ENCODE measurements at places on chromosomes 11 and 22.
A peak's percentile ranks its signal among the peaks of the same experiment; 100 is the strongest.

DNA sequence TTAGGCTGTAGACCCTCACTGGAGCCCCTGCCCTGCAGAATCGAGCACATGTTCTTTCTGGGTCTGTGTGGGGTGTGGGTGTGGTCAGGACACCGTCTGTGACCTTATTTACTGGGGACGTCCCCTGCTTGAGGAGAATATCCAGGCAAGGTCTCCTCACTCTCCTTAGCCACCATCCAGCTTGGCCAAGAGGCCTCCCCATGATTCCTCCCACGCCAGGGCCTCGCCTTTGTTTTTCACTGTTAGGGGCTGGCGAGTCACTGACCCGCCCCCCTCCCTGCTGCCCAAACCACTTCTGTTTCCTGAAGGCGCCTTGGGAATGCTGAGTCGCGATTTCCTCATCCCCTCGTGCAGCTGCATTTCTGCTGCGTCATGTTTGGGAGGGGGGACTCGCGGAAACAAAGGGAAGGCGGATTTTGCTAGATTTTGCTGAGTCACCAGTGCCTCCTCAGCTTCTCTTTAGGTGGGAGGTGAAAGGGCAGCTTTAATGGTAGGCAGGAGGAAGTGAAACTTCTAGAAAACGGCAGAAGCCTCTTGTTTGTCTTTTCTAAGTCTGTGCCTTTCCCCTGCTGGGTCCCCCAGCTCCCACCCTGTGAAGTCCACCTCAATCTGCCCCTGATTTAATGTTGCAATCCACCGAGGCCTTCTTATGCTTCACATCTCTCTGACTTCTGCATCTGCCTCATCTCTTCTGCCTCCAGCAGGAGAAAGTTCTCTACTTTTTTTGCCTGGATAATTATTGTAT, 4.0 kb upstream of the HMOX1 start:
- peak; percentile 85 for DNase-seq

DNA sequence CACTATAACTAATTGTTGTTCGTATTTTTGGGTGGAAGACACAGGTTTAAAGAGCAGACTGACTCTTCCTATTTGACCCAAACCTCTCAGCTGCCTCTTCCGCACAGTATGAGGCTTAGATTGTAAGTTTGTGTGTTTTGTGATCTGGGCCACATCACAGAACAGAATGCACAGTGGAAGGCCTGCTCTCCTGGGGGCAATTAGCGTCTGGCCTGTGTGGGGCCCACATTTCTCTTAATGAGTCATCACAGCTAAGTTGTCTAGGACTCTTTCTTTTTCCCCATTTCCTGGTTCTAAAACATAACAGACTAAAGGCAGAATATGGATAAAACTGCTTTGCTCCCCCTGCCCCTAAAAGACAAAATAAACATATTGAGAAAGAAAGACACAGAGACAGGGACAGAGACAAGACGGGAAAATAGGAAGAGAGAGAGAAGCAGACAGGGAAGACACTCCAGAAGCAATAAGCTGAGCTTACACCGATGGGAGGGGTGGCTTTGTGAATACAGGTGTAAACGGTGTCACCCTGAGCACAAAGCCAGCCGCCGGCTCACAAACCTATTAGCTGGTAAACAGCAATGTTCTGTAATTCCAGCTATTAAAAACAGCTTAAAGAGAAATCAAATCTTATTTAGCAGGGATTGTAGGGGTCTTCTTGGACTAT, 127.4 kb upstream of the OPCML start:
- peak; percentile 54 for DNase-seq

- no peak for DNase-seq
Observed at GRCh38 chr22:36733271-36733670, 29.7 kb upstream of the CACNG2 start.

- DNase-seq, result no peak
Observed at GRCh38 chr22:44822534-44822933, 70.2 kb downstream of the ARHGAP8 start.

DNA sequence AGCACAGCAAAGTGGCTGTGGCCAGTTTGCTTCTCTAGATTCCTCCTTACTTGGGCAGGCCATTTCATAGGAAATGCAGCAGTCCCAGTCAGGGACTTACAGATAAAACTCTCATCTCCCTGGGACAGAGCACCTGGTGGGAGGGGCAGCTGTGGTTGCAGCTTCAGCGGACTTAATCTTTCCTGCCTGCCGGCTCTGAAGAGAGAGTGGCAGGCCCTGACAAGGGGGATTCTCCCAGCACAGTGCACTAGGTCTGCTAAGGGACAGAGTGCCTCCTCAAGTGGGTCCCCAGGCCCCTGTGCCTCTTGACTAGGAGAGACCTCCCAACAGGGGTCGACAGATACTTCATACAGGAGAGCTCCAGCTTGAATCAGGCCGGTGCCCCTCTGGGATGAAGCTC, 1649.1 kb downstream of the LRRC4C start:
- no peak for DNase-seq

DNA sequence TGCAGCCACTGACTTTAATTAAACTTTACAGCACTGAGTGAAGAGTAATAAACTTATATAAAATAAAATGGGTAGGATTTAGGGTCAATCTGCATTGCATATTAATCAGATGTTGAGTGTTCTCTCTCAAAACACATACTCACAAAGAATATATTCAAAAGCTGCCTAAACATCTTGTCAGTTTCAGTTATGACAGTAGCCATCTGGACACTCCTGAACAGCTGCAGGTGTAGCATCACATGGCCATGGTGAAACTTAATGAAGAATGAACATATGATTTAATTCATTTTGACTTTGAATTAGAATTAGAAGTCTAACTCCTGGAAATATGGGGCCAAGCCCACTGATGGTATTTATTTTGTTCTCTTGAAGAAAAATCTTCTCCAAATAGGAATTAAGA, 684.3 kb upstream of the RAG2 start:
- DNase-seq, result no peak

- DNase-seq, result no peak
Observed at GRCh38 chr11:26142891-26143290, 189.0 kb upstream of the ANO3 start.

- no peak for DNase-seq
Observed at GRCh38 chr11:15499674-15500073, 385.0 kb downstream of the INSC start.

DNA sequence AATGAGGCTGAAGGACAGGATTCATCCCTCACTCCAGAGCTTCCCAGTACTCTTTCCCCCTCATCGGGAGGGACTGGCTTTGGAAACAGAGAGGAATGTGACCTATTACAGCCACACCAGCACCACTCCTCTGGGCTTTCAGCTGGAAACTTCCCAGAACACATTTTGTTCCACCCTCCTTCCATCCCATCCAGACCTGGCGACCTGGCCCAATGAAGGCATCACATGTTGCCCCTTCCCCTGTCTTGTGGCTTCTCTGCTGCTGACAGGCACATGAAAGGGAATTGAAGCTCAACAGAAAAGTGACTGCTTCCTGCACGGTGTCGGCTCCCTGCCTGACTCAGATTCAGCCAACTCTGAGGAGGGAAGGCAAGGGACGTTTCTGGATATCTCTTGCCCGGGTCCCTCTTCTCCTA, 19.1 kb downstream of the IRAG1 start:
- no peak for DNase-seq

DNA sequence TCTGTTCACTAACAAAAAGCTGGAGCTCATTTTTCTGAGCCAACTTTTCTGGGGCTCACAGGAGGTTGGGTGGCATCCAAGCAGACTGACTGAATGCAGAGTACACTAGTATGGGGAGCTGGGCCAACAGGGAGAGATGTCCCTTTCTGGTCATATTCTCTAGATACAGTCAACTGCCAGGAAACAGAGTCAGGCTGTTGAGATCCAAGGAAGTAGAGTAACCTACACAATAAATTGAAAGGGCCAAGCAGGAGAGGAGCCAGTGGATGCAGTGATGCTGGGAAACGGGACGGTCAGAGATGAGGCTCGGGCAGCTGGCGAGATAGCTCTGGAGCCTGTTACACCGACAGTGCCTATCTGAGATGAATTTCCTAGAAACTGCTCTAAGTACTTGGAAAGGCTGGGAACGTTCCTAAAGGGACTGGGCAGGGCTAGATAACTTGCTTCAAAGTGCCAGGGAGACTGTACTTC, 71.1 kb downstream of the LARGE2 start:
- no peak for DNase-seq

- DNase-seq, result no peak
Observed at GRCh38 chr22:41184679-41185078, 20.4 kb upstream of the L3MBTL2 start.

- no peak for DNase-seq
Observed at GRCh38 chr11:47854667-47855066, 6.5 kb upstream of the NUP160 start.

DNA sequence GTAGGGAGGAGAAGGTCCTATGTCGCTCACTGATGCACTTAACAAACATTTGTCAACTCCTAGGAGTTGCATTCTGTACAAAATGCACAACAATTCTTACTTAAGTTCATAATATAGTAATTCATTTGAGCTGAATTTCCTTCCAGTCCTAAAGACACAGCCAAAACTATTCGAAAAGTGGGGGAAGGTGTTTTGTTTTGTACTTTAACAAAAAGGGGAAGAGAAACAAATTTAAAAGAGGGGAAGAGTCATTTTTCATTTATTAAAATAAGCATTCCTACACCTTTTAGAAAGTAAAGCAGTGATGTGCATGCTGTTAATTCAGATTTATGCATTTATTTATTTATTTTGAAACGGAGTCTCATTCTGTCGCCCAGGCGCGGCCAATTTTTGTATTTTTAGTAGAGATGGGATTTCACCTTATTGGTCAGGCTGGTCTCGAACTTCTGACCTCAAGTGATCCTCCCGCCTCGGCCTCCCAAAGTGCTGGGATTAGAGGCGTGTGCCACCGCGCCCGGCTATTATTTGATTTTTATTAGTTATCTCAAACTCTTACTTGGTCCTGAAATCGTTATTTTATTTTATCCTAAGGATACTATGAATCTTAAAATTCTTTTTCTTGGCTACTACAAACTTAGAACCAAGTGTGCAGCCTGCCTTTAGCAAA, 1.1 kb upstream of the FANCF start:
- DNase-seq, result no peak

DNA sequence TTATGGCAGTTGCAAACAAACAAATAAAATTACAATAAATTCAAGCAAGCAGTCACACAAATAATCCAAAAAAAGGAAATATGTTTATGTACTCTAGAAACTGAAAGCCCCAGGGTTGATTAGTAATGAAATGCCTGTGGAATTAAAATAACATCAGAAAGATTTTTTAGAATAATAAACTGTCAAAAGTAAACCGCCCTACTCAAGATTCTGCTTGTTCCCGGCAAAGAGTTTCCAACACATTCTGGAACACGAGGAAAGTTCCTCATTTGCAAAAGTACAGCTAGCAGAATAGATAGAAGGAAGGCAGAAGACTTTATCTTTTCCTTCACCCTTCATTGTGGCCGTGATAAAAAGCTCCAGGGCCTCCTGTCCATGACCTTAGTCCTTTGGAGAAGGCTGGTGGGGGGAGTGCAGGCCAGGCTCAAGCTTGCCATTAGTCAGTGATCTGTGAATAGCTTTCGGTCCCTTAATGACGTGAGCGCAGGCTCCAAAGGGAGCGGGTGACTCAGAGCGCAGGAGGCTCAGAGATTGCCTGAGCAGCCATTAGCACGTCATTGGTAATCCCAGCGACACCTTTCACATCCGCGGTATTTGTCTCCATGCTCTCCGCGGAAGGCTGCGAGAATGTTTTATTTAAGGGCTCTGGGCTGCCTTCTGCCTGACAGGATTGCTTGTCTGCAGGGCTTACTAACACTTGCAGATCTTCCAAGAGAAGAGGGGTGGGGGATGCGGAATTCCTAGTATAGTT, 458.3 kb downstream of the METTL15 start:
- DNase-seq, result peak; percentile 34

- no peak for DNase-seq
Observed at GRCh38 chr11:83681031-83681781, 395.0 kb upstream of the CCDC90B start.
